Calu3 (cell line): ENCODE measurements at places on chromosomes 12 and 14.

DNA sequence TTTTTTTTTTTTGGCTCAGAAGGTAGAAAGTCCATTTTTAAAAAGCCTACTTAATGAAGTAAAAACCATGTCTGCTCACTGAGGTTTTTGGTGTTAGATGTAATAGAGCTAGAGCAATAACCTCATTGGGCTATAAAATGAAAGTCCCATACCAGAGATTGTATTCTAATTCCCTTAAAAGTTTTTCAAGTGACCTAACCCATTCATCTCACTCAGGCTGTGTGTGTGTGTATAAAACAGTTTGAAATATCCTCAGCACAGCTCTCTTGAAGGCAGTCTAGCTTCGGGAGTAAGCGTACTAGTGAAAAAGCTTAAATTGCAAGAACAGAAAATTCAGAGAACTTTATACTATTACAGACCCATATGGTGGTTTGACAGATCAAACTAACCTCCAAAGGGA is 313.8 kb downstream of the CEP128 start:
- no peak for DNase-seq

DNA sequence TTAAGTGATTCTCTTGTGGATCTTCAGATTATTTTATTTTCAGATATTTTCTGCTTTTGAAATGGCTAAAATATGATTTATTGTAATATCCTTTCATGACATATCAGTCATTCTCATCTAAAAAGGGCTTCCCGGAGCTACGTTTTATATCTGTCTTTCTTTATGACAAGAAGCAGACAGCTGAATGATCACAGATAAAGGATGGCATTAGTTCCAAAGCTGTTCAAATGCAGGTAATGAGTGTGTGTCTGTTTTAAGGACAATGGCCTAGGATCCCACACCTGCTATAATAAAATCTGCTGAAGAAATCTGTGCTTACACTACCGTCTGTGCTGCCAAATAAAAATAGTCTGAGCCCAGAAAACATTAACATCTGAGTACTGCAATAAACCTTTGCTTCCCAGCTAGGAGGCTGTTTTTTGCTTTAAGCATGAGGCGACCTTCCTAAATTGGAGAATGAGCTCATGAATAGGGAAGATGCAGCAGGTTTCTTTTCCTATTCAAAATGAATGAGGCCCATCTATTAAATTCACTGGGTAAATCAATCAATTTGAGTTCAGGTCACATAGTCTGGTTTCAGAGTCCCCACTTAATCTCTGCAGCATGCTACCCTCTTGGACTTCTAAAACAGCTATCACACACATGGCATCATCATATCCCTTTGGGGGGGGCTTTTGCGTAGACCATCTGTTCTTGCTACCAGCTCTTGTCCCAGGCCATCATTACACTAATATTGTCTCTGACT is 498.5 kb downstream of the NELL2 start:
- DNase-seq, result no peak

- peak; percentile 64 for DNase-seq
Measured at GRCh38 chr12:127108360-127109215, 1158.4 kb upstream of the TMEM132C start.

GRCh38 chr14:89417091-89417464 is at the start of gene FOXN3:
Gene FOXN3, minus strand, starts transcription at chr14:89417233. Its CDS starts 4,757 bp downstream, at chr14:89412476.
- peak; percentile 85 for DNase-seq

- no peak for DNase-seq
Measured at GRCh38 chr14:98018628-98019027, 1221.4 kb downstream of the VRK1 start.

DNA sequence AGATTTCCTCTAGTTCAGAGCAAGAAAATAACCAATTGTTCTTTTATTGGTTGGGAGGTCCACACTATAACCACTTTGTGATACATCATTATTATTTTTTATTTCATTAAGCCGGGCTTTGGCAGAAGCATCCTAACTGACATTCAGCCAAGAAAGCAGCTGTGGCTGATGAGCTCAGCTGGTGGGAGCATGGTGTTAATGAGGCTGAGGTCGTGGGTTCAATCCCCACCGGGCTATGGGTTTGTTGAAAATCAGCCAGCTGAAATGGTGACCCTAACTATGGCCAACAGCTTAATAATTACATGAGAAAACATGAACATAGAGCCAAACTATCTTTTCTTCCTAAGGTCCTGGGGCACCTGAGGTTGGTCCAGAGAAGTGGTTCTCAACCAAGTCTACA is 378.2 kb downstream of the GLT1D1 start:
- DNase-seq, result no peak

DNA sequence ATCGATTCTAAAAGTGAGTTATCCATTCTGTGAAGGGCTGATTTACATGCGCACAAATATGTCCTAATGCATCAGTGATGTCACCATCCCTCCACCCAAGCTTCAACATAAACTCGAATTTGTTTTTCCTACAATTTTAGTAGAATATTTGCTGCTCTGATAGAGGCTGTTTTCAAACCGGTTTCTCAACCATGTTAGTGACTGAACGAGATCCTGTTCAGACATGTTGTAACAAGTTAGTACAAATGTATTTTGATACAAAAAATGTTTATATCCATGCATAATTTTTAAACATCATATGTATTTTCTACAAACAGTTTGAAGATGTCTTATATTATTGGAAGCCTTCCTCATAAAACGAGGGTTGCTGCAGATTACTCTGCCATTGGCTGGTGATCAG is 12.7 kb upstream of the PRB2 start:
- no peak for DNase-seq

- peak; percentile 31 for DNase-seq
Measured at GRCh38 chr14:50040401-50040775, 76.0 kb downstream of the VCPKMT start.

DNA sequence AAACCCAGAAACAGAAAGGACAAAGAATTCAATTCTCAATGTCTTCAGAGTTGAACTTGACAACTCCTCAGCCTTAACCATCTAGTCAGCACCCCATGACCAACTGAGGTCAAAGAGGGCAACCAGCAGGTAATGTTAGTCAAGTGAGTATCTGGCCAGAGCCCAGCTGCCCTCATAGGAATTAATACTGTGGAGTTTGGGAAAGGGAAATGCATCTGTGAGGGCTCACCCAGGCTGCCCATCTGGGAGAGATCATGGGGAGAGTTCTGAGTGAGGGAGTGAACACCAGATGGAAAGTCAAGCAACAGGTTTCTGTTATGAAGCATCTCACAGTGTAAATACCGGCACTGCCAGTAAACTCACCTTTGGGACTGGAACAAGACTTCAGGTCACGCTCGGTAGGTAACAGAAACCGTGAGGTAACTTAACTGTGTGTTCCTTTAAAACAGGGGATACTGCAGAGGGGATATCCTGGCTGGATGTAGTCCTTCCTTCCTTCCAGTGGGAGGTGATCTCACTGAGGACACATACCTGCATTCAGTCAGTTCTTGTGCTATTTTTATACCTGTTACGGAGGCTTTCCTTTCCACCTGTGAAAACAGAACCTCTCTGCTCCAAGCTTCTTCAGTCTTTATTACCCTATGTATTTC is 94.4 kb downstream of the DAD1 start:
- DNase-seq, result no peak

DNA sequence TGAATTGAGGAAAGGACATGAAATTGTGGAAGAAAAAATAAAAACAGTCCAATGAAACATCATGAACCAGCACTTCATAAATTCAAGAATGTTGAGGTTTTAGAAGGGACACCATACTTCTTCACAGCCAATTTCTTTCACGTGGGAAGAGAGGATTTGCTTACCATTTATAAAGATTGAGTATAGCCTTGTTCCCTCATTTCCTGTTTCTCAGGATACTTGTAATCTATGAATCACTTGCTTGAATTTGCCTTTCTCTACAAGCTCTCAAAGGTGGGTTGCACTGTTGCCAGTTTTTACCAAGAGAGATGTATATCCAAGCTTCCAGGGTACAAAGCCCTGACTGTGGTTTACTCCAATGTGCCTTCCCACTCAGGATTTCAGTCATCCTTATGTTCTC is 116.1 kb downstream of the DUSP6 start:
- no peak for DNase-seq

GRCh38 chr14:84420221-84420620 is 1109.7 kb upstream of the FLRT2 start:
- DNase-seq, result no peak

DNA sequence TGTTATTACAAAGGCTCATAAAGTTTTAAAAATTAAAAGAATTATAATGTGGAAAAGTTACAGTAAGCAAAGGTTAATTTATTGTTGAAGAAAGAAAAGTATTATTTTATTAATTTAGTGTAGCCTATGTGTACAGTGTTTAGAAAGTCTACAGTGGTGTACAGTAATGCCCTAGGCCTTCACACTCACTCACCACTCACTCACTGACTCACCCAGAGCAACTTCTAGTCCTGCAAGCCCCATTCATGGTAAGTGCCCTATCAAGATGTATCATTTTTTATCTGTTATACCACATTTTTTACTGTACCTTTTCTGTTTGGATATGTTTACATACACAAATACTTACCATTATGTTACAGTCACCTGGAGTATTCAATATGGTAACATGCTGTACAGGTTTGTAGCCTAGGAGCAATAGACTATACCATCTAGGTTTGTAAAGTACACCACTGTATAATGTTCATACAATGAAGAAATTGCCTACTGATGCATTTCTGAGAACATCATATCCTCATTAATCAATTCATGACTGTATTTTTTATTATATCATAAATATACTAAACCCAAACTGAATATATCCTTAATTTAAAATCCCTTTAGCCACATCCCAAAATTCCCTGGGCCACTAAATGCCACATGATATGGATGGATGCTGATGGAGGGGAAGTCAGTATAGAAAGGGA is 43.6 kb upstream of the NID2 start:
- no peak for DNase-seq

DNA sequence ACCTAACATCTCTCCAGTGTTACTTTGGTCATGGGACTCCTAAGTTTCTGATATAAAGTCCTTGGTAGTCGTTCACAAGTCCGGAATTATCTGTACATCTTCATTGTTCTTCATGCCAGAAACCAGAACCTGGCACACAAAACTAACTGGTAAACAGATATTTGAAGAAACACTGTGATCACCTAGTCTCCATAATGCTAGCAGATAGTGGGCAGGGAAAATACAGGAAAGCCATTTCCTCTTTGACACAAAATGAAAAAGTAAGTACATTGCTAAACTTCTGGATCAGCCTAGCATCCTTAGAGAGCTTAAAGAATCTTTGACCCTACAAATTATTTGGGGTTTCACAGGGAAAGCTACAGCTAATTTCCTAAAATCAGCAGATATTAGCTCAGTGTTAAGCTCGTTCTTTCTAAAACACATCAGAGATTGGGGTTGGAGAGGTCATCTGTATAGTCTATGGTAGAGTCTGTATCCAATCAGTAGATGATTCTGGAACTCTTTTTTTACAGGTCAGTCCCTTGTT is 4.8 kb downstream of the DDIT3 start:
- no peak for DNase-seq

GRCh38 chr12:19979584-19979983 is 388.8 kb upstream of the PDE3A start:
- no peak for DNase-seq

- DNase-seq, result no peak
Measured at GRCh38 chr12:8455727-8456360, at the start of gene CLEC6A. Gene CLEC6A, plus strand, starts transcription at chr12:8455962. Its CDS starts 150 bp downstream, at chr12:8456112.

- no peak for DNase-seq
Measured at GRCh38 chr12:122503783-122504590, 3.3 kb upstream of the ZCCHC8 start.

DNA sequence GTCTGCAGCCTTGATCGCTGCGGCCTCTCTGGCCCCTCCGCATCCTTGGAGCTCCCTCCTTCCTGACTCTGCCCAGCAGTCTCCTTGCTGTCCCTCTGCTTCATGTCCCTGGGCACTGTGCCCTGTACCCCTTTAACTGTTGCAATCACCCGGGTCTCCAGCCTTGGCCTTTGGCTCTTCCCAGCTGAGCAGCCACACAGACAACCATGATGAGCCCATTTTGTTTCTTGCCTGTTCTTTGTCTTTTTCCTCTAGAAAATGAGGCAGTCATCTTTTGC is 40.6 kb upstream of the MEG3 start:
- no peak for DNase-seq

DNA sequence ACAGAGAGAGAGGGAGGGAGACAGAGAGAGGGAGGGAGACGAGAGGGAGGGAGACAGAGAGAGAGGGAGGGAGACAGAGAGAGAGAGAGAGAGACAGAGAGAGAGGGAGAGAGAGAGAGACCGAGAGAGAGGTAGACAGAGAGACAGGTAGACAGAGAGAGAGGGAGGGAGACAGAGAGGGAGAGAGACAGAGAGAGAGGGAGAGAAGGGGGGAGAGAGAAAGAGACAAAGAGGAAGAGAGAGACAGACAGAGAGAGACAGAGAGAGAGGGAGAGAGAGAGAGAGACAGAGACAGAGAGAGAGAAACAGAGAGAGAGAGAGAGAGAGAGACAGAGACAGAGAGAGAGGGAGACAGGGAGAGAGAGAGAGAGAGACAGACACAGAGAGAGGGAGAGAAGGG is 47.8 kb upstream of the GALNT9 start:
- DNase-seq, result no peak

- no peak for DNase-seq
Measured at GRCh38 chr12:50728841-50729240, 35.1 kb upstream of the ATF1 start.

DNA sequence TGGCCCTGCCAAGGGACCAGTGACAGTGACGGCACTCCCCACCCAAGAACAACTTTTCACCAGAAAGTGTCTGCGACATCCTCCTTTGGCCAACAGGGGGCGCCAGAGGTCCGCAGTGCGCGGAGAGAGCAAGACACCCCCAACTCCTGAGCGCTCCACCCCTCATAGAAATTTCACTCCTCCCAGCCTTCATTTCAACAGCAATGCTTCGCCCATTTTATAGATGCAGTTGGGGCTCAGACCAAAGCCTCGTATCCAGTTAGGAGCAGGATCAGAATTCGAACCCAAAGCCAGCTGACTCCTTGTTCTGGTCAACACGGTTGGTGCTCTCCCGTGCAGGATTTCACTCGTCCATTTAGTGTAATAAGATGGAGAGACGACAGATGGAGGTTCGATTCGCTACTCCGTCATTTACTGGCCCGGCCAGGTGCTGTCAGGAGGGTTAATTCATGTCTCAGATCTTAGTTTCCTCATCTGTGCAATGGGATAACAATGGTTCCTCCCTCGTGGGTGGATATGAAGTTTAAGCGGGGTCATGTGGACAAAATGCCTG is 2.4 kb upstream of the POP5 start:
- peak; percentile 88 for DNase-seq

- DNase-seq, result no peak
Measured at GRCh38 chr14:102738373-102739189, 38.7 kb upstream of the TRAF3 start.

DNA sequence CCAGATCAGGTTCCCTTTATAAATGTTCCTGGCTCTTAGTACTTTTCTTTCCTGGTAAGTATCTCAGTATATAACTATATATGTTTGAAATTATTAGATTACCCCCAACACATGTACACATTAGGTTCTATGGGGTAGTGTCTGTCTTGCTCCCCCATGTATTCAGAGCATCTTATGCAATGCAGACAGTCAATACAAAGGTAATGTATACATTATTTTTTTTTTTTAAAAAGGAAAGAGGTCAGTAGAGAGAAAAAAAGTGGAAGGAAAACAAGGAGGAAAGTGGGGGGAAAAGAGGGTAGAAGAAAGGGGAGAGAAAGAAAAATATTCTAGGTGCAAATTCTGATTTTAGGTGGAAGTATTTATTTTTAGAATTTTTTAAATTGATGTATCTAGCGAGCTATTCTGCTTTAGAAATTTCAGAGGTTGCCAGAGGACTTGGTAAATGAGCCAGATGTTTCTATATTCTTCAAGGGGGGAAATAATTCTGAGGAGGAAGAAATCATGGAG is 157.9 kb downstream of the STXBP6 start:
- no peak for DNase-seq

- no peak for DNase-seq
Measured at GRCh38 chr14:77219591-77219990, 38.0 kb downstream of the TMEM63C start.
